ENCODE measurements at places on chromosomes 5 and 9. TPM values are rescaled to one million over a fixed set of nuclear protein-coding genes. Genes with fewer than 3 reads are reported as not detected.

The PRDM9 gene
- total RNA-seq = not detected

The SAXO1 gene
- not detected for total RNA-seq

GRCh38 chr5:168174376-168174775 is 117.1 kb upstream of the WWC1 start:
- no peak for DNase-seq

The SIT1 gene
- total RNA-seq = not detected

DNA sequence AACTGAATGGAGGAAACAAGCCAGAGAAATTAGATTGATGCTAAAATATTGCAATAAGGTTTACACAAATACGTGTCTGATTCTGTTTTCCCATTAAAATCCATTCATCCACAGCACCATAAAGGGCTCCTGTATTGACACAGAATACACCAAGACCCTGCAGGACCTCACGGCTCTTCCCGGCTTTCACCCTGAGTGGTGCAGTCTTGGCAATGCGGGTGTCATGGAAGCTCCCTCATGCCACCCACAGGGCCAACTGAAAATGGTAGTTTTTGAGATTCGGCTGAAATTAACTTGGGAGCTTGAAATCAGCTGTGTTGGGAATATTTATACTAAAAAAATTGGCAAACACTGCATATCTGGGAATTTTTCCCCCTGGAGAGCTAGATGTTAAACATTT is 17.3 kb upstream of the EXOC3 start:
- no peak for DNase-seq

GRCh38 chr9:6965566-6965965 is 207.8 kb downstream of the KDM4C start:
- DNase-seq = no peak

- DNase-seq = no peak
Observed at GRCh38 chr9:13047827-13048587, 231.5 kb downstream of the MPDZ start.

DNA sequence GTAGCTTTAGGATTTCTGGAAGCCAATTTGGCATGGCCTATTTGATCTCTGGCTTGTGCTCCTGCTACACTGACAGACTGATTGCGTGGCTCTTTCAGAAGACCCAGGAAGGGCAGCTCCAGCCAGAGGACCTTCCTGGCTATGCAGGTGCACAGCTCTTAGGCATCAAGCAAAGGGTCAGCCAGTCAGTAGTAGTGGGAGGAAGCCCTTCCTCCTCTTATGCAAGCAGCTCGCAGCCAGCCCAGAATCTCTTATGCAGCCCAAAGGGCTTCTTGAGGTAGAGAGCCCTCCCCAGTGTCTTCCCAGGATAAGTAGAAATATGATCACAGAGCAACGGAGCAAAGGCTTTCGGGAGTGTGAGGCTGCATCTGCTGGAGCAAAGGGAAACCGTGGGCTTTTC is 43.2 kb downstream of the SLC36A1 start:
- DNase-seq = no peak

DNA sequence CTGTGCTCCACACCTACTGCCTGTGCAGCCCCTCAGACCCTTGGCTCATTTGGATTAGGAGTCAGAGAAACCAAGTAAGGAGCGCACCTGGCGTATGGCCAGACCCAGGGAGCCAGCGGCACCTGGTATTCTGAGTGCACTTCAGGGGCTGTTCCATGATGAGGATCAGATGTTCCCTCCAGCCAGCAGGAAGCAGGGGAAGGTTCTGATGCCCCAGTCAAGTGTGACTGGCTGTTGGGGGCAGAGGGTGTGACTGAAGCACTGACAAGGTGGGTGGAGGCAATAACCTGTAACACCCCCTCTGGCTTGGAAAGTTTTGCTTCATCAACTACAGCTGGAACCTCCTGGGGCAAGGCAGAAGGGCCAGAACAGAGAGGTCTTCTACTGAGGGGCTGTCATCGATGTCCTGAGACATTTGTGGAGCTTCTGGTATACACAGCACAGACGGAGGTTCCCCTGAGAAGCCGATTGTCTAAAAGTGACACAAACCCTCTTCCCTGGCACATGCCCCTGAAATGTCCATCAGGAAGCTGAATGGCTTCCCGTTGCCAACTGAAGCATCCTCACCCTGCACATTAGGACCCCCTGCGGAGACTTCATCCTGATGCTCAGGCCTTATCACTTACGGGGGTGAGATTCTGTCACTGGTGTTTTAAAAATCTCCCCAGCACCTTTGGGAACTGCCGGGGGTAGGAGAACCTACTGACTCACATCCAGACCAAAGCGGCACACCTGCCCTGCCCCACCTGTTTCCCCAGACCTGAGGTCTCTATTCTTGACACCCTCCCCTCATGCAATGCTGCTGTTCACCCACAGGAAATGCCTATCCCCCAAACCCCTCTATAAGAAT is 21.1 kb downstream of the TRAF1 start:
- DNase-seq = no peak

GRCh38 chr5:44801992-44802391 is 6.8 kb upstream of the MRPS30 start:
- DNase-seq = no peak

The N4BP3 gene
- 1.7 TPM for total RNA-seq

DNA sequence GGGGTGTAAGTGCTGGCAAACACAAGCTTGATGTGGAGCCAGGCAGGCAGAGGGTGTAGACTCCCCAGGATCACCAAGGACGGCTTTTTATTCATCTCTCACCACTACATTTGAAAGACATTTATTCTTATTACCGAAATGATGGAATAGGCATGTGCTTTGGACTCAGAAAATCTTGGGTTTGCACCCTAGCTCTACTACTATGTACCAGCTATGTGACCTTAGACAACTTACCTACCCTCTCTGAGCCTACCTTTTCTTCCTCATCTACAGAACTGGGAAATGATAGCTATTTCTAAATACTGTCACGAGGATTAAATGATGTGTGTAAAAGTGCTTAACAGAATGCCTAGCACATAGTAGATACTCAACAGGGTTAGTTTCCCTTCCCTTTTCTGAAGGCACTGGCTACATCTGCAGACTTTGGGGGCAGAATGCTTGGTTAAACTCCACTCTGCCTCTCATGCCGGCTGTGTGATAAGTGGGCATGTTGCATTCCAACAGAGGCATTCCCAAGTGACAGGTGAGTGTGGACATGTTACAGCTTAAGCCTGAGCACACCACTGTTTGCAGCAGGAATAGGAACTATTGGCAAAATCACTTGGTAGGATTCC is 94.8 kb downstream of the SLC1A3 start:
- peak; percentile 50 for DNase-seq

The MSANTD3 gene
- total RNA-seq = 16.7 TPM

The ARSI gene
- total RNA-seq = not detected

The AQP7 gene
- total RNA-seq = 163 TPM

- DNase-seq = no peak
Observed at GRCh38 chr5:16559702-16560101, 57.1 kb downstream of the RETREG1 start.

- no peak for DNase-seq
Observed at GRCh38 chr9:85603936-85604335, 137.8 kb downstream of the AGTPBP1 start.

- DNase-seq = peak; percentile 46
Observed at GRCh38 chr9:98993570-98993945, 49.9 kb downstream of the COL15A1 start.

The MLLT3 gene
- 17.9 TPM for total RNA-seq

The DIPK1B gene
- total RNA-seq = 17.3 TPM

DNA sequence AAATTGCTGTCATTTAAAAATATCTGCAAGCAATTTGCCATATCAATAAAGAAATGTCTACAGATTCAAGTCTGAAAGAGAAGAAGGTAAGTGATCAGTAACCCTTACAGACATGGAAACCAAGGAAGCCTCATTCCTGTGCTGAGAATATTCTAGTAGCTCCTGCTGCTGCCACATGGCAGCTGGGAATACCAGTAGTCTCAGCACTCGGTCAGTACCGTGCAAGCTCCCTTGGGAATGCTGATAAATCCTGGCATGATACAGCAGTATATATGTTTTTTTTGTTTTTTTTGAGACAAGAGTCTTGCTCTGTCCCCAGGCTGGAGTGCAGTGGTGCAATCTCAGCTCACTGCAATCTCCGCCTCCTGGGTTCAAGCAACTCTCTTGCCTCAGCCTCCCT is 27.9 kb downstream of the NANS start:
- DNase-seq = no peak

The CER1 gene
- 0.30 TPM for total RNA-seq

- DNase-seq = no peak
Observed at GRCh38 chr9:22240619-22241018, 206.0 kb upstream of the DMRTA1 start.

GRCh38 chr9:82722561-82722960 is 340.4 kb downstream of the RASEF start:
- no peak for DNase-seq

GRCh38 chr5:130316971-130317680 is 412.9 kb downstream of the CHSY3 start:
- no peak for DNase-seq

DNA sequence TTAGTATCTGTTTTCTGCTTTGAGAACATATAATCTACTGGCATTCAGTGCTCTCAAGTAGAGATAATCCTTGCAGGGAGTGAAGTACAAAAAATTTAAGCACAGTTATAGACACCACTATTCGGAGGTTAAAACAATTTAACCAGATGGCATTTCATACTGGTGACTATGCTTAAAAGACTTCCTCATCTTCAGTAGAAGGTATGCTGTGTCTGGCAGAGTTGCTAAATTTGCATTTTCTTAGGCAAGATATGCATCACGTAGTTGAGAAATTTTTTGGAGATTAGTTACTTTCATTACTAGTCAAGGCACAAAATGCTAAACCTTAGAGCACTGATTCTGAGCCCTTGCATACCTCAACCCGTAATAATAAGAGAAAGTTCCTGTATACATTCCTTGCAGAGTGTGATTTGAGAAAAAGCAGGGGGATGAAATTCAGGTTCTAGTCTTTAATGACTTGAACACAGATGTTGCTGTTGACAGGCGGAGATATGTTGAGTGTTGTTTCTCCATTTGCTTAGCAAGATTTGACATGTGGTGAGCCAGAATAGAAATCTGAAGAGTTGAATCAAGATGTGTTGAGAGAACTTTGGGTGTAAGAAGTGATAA is 70.8 kb upstream of the STARD4 start:
- no peak for DNase-seq

DNA sequence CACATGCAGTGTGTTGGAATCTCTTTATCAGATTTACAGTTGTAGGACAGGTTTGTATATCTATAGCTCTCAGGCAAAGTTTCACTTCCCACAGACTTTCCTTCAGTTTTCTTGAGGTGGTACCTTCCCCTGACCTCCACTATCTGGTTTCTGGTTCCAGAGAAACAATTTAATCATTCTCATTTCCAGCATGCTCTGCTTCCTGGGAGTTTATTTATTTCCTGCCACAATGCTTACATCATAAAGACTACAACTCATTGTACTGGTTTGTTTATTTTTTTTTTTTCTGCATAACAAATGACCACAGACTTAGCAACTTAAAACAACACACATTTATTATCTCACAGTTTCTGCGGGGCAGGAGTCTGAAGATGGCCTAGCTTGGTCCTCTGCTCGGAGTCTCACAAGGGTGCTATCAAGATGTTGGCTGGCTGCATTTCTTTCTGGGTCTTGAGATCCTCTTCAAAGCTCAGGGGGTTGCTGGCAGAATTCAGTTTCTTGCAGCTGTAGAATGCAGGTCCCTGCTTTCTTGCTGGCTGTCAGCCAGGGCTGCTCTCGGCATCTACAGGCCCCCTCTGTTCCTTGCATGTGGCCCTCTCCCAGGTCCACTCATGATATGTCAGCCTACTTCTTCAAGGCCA is 247.7 kb downstream of the ENC1 start:
- no peak for DNase-seq

DNA sequence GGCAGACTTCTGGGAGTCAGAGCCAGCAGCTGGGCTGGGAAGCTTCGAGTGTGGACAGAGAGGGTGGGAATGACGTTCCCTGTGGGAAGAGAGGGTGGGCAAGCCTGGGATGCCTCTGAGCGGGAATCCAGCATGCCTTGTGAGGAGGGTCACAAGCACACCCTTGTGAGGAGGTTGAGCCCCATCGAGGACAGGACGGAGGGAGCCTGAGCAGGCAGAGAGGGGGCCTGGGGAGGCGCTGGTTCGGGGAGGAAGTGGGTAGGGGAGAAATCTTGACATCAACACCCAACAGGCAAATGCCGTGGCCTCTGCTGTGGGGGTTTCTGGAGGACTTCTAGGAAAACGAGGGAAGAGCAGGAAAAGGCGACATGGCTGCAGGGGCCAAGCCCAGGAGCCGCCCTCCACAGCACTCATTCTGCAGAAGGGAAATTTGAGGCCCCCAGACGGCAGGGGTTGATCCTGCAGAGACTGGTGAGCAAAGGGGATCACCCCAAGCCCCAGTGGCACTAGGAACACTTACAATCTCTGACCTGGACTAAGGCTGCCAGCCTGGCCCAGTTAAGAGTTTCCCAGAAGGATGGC is 1.1 kb upstream of the IL13 start:
- DNase-seq = no peak

The IL9 gene
- total RNA-seq = not detected

DNA sequence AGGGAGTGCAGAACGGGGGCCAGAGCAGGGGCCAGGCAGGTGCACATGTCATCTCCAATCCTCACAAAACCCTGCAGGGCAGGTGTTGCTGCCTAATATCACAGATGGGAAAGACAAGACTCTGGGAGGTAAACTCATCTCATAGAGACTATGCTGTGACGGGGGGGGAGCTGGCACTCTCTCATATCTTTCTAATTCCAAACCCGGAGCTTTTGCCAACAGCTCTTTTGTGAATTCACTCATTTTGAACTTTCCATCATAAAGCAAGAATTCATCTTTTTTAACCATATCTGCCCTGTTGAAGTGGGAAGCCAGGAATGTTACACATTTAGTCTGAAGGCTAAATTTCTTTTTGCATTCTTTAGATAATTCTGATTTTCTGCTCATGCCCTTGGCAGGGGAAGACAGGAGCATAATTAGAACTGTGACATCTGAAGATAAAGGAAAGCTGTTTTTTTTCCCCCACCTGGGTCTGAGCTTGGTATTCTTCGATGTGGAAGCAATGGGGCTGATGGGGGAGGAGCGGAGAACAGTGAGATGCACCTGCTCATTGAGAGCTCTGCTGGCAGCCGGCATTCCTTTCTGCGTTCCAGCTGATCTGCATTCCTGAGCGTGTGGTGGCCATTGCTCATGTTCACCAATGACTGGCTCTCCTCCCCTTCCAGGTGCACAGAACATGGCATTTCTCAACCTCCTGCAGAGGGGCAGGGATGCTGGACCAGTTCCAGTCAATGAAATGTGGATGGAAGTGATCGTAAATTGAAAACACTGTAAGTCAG is 159.2 kb downstream of the NSG2 start:
- no peak for DNase-seq

The WNK2 gene
- total RNA-seq = 138 TPM

DNA sequence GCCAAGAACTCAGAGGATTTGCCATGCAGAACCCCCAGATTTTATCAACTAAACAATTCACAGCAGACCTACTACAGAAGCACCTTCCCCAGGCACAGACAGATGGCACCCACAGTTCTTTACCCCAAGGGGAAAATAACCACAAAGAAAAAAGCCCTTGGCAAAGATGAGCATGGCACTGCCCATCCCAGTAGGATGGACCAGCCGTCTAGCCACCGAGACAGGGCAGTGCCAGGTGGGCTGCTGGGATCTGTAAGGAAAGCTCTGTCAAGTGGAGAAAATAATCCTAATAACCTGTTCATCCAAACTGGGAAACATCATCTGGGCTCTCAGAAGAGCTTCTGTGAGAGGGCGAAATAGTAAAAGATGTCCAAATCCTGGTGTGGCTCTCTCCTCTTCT is 130.0 kb downstream of the COL23A1 start:
- no peak for DNase-seq

The SPOCK1 gene
- total RNA-seq = 28.6 TPM

All from heart right ventricle (tissue), 16 donors.